ENCODE measurements at places on chromosomes 2 and 18.

- DNase-seq: no peak
Measured at GRCh38 chr2:155350783-155351580, 652.5 kb downstream of the KCNJ3 start.

DNA sequence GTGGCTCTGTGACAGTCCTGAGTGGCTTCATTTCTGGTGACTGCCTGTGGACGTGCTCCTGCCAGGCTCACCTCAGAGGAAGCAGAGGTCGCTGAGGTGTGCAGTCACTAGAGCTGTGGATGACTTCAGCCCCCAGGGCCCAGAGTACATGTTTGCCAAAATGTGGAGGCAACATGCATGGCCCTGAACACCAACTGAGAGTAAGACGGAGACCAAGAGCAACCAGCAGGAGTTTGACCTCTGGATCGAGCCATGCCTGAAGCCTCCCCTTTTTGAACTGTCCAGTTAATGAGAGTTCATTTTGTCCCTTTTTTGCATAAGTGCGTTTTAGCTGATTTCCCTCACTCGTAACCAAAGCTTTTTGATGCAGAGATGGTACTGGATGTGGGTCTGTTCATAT is 184.9 kb downstream of the RTP5 start:
- DNase-seq: no peak

DNA sequence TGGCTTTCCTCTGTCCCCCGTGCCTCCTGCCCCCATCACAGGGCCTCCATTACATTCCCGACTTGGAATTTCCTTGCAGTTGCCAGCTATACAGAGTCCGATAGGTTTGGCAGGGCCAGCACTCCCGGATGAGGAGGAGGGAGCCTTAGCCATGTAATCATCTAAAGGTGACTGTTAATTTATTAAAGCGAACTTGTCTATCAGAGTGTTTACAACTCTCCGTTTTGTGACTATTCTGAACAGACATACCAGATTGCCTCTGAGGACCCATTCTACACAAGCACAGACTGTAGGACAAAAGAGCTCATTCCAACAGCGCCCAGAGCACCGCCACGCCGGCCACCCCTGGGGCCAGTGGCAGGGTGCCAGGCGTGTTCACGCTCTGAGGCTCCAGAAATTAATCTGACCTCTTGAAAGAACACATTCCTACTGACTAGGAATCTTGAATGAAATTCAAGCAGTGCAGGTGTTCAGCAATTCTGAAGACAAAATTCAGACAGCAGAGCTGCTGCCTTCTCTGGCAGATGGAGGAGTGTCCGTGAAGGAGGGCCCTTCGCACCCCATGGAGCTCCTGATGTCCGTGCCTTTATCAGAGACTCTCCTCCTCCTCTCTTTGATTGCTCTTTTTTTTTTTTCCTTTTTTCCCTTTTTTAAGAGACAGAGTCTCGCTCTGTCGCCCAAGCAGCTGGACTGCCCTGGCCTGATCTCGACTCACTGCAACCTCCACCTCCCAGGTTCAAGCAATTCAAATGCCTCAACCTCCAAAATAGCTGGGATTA is 58.1 kb upstream of the RALBP1 start:
- DNase-seq: peak; percentile 18

DNA sequence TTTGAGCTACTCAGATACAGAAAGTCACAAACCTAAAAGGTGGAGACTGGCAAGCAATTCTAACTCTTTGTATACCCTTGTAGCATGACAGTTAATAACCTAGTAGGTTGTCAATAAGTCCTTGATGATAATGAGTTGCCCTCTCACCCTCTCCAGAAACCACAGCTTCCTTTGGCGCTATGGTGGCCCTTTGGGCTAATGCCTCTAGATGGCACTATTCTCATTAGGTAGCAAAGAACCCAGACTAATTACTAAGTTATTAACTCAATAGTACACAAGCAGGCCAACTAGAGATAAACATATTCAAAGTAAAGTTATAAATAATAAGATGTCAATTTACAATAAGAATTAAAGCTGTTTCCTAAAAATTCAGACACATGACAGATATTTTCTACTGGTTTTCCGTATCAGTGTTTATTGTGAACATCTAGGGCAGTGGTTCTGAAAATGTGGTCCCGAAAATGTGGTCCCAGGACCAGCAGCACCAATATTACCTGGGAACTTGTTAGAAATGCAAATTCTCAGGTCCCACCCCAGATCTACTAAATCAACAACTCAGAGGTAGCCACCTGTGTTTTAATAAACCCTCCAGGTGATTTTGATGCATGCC is 41.1 kb downstream of the LDAH start:
- peak; percentile 38 for DNase-seq

GRCh38 chr2:174781298-174781697 is 17.0 kb upstream of the CHRNA1 start:
- no peak for DNase-seq

DNA sequence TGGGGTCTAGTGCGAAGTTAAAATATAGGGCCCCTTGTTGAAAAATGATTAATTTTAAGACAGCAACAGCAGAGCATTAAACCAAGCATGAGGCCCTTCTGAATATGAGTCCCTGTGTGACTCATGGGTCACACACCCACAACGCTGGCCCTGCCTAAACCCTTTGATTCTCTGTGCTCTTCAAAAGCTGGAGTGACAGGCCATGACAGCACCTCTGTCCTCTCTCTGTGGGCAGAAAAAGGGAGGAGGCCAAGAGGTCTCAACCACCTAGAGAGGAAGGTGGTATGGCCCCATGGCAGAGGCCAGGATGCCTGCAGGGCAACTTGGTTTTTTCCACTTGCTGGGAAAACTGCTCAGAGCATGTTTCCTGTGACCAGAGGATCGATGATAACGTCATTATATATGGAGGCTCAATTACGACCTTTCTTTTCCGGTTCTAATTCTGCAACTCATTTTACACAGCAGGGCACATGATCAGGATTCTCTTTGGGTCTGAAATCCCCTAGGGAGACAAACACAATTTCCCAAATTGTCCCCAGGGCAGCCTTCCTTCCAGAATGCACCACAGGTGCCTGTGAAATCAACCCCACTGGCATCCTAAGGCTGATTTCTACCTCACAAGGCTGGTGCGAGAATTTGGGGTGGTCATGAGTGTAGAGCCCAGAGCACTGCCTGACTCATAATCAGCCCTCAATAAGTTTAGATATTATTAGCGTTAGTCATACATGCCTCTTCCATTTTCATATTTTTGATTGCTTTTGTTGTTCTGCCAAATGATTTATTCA is 102.0 kb upstream of the PPP1CB start:
- no peak for DNase-seq

- DNase-seq: no peak
Measured at GRCh38 chr2:64629875-64630274, 23.8 kb downstream of the SERTAD2 start.

GRCh38 chr18:3179430-3180089 is 40.2 kb downstream of the MYOM1 start:
- no peak for DNase-seq

GRCh38 chr18:48975817-48976649 is 25.3 kb upstream of the SMAD7 start:
- DNase-seq: no peak

DNA sequence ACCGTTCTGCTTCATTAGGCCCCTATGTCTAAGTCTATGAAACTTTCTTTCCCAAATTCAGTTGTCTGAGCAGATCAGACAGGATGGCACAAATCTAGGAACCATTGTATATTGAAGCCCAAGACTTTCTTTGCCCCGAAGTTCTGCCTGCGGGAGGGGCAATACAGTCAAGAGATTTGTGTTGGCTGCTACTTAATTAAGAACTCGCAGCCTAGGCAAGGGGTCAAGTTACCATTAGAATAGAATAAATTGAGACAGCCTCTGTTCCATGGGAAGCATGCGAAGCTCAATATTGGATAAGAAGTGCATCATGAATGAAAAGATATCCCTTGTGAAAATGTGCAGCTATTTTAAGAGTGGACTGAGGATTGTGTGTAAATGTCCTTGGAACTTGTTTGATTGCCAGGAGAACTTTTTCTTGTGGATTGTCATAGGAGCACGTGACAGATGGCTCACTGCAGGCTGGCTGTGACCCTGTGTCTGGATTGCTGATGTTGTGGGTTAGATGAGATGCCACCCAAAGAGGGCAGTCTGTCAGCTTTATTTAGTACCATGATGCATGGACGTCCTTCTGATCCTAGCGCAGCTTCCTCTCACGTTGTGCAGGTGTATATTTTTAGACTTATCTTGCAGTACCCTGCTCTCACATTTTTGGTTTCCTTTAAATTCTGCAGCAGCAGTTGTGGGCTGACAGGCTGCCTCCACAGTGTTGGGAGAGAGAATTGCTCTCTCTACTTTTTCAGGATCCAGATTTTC is 30.9 kb downstream of the HAUS1 start:
- DNase-seq: no peak

DNA sequence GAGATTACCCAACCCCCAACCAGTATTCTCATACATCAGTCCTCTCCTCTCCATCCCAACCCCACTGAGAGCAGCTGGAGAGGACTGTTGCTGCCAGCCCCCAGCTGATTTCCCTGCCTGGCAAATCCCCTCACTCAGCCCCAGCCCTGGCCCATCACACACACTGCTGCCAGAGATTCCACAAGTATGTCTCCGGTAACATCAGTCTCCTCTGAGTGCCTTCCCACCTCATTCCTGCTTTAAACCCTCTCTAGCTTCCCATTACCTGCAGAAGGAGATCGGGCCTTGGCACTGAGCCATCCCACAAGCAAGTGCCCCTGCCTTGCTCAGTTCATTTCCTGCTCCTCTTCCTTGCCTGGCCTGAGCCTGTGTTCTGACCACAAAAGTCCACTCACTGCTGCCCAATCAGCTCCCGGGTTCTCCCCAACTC is 50.6 kb upstream of the ZFP36L2 start:
- DNase-seq: peak; percentile 41

Measured in T47D (cell line).